ENCODE measurements at places on chromosomes 1 and 21.

GRCh38 chr1:184980726-184981125 lies 6.4 kb upstream of the NIBAN1 start:
- no peak for DNase-seq

- no peak for DNase-seq
These were observed 43.6 kb upstream of the TIAM1 start for GRCh38 chr21:31387560-31388186.

GRCh38 chr1:169890761-169891538 lies 2.7 kb downstream of the SCYL3 start:
- DNase-seq = no peak

- DNase-seq = no peak
These were observed 113.5 kb downstream of the PROX1 start for GRCh38 chr1:214101246-214101645.

DNA sequence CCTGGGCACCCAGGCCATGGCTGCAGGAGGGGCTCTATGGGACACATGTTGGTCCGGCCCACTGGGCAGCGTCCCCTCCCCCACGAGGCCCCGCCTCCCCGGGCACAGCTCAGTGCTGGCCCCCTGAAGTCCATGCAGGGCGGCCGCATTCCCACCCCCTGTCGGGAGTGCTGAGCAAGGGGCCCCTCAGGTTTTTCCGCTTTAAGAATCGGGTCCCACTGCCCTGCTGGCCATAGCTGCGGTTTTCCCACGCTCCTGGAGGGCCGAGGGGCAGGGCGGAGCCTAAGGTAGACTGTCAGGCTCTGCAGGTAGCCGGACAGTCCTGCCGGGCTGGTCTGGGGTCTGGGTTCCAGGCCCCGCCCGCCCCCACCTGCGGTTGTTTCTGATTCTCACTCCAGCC lies 43.5 kb upstream of the CCDC27 start:
- DNase-seq = no peak

- no peak for DNase-seq
These were observed 3.1 kb upstream of the VWA1 start for GRCh38 chr1:1432274-1432950.

DNA sequence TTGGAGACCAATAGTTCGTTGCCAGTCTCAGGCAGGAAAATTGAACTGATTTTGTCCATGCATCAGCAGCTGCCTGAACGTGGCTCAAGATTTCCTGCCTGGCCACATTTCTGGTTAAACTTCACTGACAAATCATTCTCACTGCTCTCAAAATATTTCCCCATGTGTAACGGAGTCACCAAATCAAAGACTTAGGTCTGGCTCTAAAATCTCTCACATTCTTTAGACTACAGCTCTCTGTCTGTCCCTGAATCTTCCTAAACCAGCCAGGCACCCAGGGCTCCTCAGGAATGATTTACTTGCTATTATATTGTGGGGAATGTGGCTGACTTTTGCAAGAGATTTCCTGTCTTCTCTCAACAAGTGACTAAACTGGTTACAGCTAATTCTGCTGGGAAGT lies 49.2 kb upstream of the GJA8 start:
- DNase-seq = no peak

DNA sequence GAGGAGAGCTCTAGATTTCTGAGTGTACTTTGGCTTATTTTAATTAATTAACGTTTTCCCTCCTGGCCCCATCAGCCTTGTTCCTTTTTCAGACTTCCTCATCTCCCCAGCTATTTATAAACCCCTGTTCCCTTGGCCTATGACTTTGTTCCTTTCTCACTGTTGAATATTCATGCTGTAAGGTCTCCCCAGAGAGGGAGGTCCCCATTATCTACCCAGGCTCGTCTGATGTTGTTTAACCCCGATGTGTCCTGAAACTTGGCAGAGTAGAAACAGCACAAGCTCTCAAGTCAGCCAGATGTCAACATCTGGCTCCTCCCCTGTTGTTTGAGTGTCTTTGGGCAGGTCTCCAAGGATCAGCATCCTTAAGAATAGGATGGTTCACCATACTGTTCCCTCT lies 153.6 kb downstream of the HIVEP3 start:
- DNase-seq = no peak

DNA sequence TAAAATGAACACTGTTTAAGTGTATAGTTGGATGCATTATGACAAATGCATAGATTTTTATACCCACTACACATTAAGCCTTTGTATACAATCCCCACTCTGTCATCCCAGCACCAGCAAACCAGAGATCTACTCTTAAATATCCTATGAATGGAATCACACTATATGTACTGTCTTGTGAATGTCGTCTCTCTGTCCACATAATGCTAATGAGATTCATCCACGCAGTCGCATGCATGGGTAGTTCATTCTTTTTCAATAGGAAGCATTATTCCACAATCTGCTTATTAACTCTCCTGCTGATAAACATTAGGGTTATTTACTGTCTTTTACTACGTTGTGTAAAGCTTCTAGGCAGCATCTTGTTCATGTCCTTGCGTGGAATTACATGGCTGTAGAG lies 892.3 kb downstream of the LTN1 start:
- DNase-seq = no peak

Data from NCI-H2029 (cell line).